Neural crest cell (in vitro differentiated cells): ENCODE measurements at places on chromosomes 16 and 17.

DNA sequence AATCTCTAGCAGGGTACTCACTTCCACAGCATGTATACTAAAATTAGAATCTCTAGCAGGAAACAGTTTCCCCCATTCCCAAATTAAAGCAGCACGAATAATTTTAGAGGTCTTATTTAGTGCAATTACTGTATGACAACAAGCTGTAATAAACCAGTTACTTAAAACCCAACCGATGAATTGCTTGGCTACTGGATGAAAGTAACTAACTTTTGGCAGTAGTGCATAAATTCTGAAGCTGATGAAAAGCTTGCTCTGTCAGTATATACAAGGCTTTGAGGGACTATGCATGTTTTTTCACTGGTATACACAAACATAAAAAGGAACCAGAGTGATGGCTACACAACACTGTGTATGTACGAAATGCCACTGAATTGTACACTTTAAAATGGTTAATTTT lies 89.4 kb downstream of the CFDP1 start:
- no peak for DNase-seq

DNA sequence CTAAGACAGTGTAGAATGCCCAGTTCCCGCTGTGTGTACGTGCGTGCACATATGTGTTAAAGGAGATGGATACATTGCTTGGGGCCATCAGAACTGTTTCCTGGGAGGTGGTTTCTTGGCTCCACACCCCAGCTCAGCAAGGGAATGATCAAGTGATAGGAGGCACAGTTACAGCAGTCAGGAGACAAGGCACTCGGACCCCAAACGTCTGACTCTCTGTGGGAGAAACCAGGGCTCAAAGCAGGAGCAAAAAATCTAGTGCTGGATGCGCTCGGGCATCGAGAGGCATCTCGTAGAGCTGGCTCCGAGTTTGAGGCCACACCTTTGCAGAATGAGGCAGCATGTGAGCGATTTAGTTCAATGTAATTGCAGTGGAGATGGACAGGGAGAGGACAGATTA lies 71.9 kb downstream of the RBBP6 start:
- no peak for DNase-seq

DNA sequence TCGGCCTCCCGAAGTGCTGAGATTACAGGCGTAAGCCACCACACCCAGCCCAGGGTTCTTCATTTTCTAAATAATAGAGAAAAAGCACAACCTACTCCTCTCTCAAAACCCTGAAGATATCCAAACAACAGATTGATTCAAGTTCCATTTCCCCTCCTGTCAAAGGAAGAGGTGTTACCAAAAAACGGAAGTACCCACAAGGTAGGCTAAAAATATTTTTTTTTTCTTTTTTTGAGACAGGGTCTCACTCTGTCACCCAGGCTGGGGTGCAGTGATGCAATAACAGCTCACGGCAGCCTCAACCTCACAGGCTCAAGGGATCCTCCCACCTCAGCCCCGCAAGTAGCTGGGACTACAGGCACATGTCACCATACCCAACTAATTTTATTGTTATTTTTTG lies 18.9 kb downstream of the UTP6 start:
- DNase-seq = no peak

DNA sequence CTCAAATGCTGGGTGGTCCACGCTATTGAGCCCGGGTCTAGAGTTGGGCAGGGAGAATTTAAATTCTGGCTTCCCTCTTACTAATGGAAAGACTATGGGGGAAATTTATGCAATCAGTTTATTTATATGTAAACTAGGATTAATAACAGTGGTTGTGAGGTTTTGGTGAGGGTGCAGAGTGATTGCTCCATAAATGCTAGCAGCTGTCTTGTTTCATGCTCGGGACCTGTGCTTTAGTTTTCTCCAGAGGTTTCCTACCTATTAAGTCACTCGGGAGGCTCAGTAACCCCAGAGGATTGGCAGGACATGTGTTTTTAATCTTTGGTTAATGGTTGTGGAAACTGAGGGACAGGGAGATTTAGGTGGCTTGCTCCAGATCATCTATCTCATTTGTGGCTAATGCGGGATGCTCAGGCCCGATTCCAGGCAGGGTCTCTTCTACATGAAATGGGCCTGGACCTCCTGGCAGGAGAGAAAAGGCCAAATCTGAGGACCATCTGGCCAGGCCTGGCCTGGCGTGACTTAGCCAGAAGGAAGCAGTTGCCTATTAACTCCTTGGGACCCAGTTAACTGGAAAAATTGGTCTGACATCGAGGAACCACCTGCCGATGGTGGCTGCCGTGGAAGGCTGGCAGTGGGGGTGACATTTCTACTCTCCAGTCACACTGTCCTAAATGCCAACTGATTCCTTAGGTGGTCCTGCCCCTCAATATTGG lies 2.1 kb downstream of the PRCD start:
- DNase-seq = no peak

GRCh38 chr16:54193665-54194333 lies 92.8 kb downstream of the IRX3 start:
- peak; percentile 82 for DNase-seq

GRCh38 chr16:57672824-57673223 lies 4.7 kb downstream of the ADGRG3 start:
- DNase-seq = no peak
